ENCODE measurements at places on chromosomes 3 and 15.

DNA sequence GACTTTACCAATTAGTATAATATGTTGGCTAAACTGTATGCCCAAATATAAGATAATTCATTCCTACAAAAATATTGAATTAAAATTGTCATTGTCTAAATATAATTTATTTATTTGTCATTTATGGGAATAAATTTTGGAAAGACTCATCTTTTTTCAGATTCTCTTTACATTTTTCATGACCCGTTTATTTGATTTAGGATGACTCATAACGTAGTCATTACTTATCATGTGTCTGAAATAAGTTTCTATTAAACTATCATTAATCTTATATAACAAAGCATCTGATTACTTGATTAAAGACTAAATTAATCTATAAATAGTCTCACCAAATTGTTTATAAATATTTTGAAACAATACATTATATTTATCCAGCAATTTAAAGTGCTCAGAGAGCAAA is 516.6 kb downstream of the CADM2 start:
- no peak for DNase-seq

GRCh38 chr3:171184372-171184771 is 157.9 kb upstream of the SLC2A2 start:
- DNase-seq, result no peak

GRCh38 chr15:41423979-41424659 is 7.2 kb downstream of the RTF1 start:
- no peak for DNase-seq

- DNase-seq, result no peak
Measured at GRCh38 chr3:139357899-139358298, 14.1 kb downstream of the MRPS22 start.

GRCh38 chr3:71063773-71064290 is 519.7 kb downstream of the FOXP1 start:
- no peak for DNase-seq

DNA sequence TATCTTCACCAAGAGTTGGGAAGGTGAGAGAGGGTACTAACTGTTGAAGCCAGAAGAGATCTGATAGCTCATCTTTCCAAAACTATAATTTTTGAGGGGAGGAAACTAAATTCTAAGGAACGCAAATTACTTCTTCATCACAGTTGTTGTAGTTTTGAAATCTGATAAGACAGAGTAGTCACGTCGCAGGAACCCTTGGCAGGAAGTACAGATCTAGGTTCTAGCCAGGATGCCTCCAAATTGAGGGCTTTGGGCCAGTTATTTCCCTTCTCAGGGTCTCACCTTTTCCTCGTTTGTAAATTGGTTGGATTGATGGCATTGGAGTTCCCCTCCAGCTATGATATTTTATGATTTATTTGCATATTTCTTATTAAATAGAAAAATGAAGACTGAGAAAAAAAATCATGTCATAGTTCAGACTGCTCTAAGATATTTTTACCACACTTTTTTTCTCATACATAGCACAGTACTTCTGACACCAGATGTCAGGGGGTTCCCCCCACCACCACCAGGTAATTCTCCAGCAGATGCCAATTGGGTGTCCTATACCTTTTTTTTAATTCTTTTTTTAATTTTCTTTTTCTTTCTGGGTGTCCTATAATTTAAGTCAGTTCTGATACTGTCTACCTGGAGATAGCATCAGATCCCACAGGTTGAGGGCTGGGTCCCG is 32.3 kb upstream of the APH1B start:
- DNase-seq, result peak; percentile 17

DNA sequence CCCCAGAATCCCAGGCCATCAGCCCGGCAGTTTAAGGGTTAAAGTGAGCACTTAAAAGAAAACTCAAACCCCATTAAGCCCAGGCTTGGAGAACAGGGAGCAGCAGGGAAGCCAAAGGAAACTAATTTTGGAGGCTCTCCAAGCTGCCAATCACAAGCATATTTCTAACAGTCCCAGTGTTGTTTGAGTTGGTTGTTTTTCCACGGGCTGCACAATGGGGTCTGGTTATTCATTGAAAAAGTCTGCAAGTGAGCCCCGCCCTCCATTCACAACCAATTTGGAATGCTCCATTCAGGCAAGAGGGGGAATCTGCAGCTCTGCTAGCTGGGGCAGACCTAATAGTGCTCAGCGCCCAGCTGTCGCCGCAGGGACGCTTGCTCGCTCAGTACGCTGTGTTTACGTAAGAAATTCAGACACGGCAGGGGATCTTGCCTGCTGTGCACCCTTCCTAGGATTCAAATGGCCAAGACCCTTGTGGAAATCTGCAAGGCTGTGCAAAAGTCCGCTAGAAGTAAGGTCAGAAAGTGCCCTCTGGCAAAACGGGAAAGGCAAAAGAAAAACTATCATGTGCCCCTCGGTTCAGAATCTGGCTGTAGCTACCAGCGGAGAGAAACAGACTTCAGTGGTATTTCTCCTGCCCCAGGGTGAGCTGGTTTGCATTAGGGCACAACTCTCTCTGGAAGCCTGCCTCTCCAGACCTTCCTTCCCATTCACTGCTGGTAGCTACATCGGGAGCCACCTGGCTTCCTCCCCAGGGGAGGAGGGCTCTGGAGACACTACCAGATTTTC is 11.0 kb downstream of the ETV5 start:
- DNase-seq, result no peak
